Stimulated activated CD4-positive, alpha-beta T cell treated with anti-CD3 and anti-CD28 coated beads, Interleukin-12 subunit alpha, Interleukin-12 subunit beta, amount 100 ng/mL, for 24 hours (primary cell): ENCODE measurements at places on chromosomes 3 and 15.

GRCh38 chr3:134075846-134076245, 46.1 kb upstream of the SLCO2A1 start:
- no peak for DNase-seq

GRCh38 chr3:115927197-115927596, 303.9 kb downstream of the GAP43 start:
- no peak for DNase-seq

GRCh38 chr15:100999369-100999768, 80.2 kb downstream of the LRRK1 start:
- DNase-seq: no peak

GRCh38 chr15:55106155-55106554, 90.6 kb downstream of the RSL24D1 start:
- no peak for DNase-seq

DNA sequence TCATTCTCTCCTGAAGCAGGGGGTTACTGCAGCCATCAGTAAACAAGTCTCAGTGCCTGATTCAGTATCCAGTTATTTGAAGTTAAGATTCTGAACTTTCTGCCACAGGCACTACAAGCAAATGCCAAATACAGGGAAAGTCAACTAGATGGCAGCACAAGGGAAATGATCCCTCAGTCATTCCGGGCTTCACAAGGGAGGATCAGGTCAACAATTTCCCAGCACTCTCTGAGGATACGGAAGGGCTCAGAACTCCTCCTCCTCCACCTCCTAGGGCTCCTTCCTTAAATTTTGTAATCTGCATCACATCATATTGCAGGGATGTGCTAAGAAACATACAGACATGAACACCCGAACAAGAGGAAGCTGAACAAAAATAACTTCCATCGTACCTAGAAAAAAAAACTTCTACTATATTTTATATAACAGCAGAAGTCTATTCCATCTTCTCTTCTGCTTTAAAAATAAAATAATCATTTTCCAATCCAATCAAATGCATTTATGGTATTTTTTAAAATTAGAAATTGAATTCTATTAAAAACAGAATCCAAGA, 187.1 kb downstream of the FMN1 start:
- no peak for DNase-seq

DNA sequence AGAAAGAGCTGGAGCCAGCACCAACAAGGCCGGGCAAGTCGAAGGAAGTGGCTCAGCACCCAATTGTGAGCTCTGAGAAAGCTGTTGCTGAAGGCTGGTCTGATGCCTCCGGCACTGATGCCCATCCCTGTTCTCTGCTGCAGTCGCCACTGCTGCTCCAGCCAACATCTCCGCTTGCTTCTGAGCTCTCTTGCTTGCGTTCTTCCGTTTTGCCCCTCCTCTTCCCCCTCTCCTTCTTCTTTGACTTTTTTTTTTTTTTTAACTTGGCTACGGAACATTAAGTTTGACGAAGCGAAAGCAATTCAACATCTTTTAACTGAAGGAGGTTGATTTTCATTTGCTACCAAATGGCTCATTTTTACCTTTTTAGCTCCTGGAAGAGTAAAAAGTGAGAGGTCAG, 442.9 kb downstream of the MCTP2 start:
- DNase-seq: no peak

- no peak for DNase-seq
Measured at GRCh38 chr3:58657571-58658141, 8.9 kb downstream of the FAM3D start.

- DNase-seq: no peak
Measured at GRCh38 chr15:88828791-88829190, 25.6 kb downstream of the ACAN start.

- no peak for DNase-seq
Measured at GRCh38 chr3:183875411-183875810, 9.3 kb downstream of the PARL start.

GRCh38 chr3:5505997-5506396, 318.5 kb downstream of the EDEM1 start:
- no peak for DNase-seq

DNA sequence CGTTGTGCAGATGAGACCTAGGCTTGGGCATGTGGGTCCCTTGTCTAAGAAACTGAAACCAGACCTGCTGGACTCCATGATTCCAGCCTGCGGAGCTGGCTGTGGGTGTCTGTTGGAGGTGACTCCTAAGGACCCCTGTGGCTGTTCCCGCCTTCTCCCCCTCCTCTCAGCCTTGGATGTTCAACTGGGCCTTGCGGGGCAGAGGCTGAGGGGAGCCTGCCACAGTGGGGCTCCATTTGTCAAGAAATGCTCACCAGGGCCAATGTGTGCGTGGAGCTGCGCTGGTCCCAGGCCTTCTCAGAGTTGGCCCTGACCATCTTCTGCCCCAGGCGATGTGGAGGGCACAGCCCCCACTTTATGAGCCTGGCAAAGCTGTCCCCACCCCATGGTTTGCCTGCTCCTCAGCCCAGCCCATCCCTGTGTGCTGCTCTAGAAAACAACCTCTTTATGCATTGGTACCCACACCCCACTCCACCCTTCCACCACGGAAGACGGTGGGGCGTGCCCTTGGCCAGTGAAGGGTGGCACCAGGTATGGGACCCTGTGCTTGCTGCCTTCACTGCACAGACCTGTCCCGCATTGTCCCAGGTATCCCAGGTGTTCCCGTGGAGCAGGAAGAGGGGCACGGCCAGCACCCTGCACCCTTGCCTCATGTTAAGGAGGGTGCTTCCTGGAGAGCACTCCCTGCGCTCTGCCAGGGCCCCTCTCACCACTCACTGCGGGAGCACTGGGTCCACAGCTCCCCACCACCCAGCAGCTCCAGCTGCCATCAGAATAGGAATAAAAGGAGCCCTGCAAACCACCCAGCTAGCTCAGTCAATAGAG, 7.9 kb downstream of the MESP2 start:
- no peak for DNase-seq

DNA sequence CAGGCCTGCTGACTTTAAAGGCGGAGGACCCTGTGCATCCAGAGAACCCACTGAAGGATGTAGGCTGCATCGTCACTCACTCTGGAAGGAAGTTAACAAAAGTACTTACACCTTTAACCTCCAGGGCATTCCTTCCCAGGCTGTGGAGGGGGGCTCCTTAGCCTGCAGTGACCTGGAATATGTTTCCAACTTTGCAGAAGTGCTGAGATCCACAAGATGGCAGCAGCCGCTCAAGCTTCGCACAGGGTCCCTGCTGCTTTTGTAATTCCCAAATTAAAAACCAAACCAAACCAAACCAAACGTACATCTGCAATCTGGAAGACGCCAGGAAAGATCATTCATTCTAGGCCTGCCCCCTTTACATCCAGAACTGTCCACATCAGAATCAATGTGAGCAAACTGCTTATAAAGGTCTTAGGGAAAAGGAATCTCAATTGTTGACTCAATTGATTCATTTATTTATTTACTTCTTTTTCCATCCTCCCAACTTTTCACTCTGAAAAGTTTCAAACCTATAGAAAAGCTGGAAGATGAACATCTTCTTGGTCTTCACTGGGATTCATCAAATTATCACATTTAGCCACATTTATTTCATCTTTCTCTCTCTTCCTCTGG, 70.5 kb upstream of the KLHL25 start:
- DNase-seq: no peak

DNA sequence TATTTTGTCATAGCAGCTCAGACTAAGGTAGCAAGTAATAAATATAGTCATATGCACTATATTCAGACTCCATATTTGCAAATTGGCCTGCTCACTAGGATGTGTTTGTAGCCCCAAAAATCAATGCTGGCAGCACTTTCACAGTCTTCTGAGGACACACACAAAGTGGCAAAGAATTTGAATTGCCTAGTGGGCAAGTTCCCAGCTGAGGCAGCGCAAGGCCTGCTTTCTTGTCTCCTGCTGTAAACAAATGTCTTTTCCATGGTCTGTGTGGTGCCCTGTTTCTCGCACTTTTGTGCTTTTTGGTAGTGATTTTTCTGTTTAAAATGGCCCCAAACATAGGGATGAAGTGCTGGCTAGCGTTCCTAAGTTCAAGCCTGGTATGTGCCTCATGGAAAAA, 416.0 kb downstream of the OCA2 start:
- DNase-seq: no peak
